ENCODE measurements at places on chromosomes 13 and 19.

- no peak for DNase-seq
Measured at GRCh38 chr13:30863796-30864195, 42.3 kb upstream of the MEDAG start.

- no peak for DNase-seq
Measured at GRCh38 chr13:80137994-80138393, 202.9 kb downstream of the SPRY2 start.

GRCh38 chr19:3014135-3014534 is 14.9 kb downstream of the TLE2 start:
- DNase-seq: no peak

DNA sequence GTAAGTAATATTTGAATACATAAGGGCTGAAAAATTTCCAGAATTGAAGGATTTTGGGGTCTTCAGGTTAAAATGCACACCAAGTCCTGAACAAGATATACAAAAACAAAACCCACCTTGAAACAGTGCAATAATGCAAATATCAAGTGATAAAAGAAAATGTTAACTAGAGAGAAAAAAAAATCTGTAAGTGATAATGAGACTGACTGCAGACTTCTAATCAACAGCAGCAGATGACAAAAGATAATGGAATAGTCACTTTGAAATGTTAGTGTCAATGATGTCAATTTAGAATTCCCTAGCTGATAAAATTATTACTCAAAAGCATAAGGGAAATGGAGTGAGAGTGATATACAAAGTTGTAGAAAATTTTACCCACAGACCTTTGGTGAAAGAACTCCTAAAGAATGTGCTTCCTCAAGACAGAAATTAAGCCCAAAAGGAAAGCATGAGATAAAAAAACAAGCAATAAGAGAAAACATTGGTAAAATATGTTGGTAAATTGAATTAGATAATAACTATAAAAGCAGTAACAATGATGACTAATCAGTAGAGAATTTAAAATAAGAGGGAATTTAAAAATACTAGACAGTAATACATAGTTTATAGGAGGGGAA is 12.4 kb upstream of the DGKH start:
- DNase-seq: no peak

- no peak for DNase-seq
Measured at GRCh38 chr19:46411925-46412649, 1.3 kb downstream of the CCDC8 start.

DNA sequence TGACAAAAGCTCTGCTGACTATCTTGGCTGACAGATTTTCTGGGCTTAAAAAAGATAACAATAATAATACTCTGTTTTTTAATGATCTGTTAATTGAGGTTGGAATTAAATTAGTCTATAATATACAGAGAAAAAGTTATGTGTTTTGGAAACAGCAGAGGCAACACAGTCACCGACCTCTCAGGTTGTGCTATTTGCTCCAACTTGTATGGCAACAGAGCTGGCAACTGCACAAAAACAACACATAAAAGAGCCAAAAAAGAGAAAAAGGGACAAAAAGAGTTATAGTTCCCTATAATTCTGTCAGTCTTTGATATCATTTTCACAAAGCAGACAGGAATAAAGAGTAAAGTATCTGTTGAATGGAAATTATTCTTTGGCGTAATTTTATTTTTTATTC is 102.3 kb upstream of the POSTN start:
- no peak for DNase-seq

GRCh38 chr13:99150575-99151361 is 49.9 kb upstream of the UBAC2 start:
- no peak for DNase-seq
